ENCODE measurements at places on chromosomes 4 and X. TPM values are rescaled to one million over a fixed set of nuclear protein-coding genes. Genes with fewer than 3 reads are reported as not detected.

DNA sequence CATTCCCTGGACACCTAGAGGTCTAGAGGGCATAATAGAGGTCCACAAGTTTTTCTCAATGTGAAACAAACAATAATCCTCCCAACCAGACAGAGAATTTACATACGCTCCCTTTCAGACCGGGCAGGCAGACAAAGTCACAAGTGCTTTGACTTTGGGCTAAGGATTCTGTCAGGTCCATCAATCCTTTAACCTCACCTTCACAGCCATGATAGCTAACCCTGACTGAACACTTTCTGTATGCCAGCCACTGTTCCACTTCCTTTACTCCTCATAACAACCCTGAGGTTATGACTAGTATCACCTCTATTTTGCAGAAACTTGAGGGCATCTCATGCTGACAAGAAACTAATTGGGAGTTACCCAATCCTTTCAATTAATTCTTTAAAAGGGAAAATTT is 118.8 kb upstream of the AFF2 start:
- peaks cover 30% of the 10 kb centered on the region for H3K4me1 ChIP-seq
- peak overlapping the region; percentile 29 for H3K27ac ChIP-seq
- no peaks in the 10 kb centered on the region for H3K36me3 ChIP-seq
- no peak for DNase-seq

- no peak overlapping the region for H3K4me3 ChIP-seq
- no peak for DNase-seq
- H3K4me1 ChIP-seq, result peaks cover 5% of the 10 kb centered on the region
- H3K27me3 ChIP-seq, result no peaks in the 10 kb centered on the region
- H3K27ac ChIP-seq, result peak overlapping the region; percentile 83
- H3K36me3 ChIP-seq, result no peaks in the 10 kb centered on the region
Observed at GRCh38 chr4:6732441-6733357, 16.7 kb downstream of the BLOC1S4 start.

GRCh38 chr4:2083116-2083825 is 24.1 kb downstream of the NAT8L start:
- H3K27ac ChIP-seq, result no peak overlapping the region
- DNase-seq, result no peak
- H3K4me3 ChIP-seq, result no peak overlapping the region
- no peaks in the 10 kb centered on the region for H3K27me3 ChIP-seq

GRCh38 chr4:187606581-187606980 is 389.0 kb upstream of the ZFP42 start:
- no peak overlapping the region for H3K4me3 ChIP-seq
- DNase-seq, result no peak
- H3K27me3 ChIP-seq, result no peaks in the 10 kb centered on the region
- H3K4me1 ChIP-seq, result no peaks in the 10 kb centered on the region
- no peak overlapping the region for H3K27ac ChIP-seq

GRCh38 chrX:153634832-153635231 is 12.2 kb upstream of the DUSP9 start:
- H3K27ac ChIP-seq, result no peak overlapping the region
- H3K4me1 ChIP-seq, result no peaks in the 10 kb centered on the region
- no peaks in the 10 kb centered on the region for H3K27me3 ChIP-seq
- H3K36me3 ChIP-seq, result no peaks in the 10 kb centered on the region

NDNF gene
- 0.18 TPM for total RNA-seq

- no peaks in the 10 kb centered on the region for H3K4me1 ChIP-seq
- H3K27me3 ChIP-seq, result no peaks in the 10 kb centered on the region
- no peak overlapping the region for H3K27ac ChIP-seq
- H3K36me3 ChIP-seq, result no peaks in the 10 kb centered on the region
Observed at GRCh38 chr4:48259748-48260147, 9.9 kb downstream of the TEC start.

DNA sequence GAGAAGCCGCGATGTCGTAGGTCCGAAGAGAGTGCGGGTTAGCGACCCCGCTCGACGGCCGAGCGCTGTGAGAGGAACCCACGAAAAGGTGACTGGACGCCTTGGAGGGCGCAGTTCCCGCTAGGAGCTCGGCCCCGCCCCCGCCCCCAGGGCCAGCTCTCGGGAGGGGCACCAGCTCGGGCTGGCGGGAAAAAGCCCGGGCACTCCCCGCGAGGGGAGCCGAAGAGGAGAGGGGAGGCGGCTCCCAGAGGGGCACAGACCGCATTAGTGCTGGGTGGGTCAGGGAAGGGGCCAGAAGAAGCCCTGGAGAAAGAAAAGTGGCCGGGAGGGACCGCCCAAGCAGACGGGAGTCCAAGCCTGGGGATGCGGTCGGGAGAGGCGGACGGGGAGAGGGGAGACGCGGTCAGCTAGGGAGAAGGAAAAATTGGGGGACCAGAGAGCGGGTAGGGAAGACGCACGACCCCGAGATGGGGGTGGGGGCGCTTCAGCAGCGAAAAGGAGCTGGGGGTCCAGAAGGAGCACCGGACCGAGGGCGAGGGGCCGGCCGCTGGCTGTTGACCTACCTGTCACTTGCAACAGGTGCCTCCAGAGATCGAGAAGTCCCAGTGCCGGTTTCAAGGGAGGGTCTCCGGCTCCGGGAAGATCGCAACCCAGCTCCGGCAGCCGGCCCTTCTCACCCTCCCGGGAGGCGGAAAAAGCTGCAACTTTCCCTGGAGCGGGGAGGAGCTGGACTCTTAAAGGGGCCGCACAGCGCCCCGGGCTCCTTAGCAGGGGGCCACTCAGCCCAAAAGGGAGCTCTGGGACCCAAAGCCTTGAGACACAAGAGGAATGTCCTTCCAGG is at the start of gene SYTL4:
TSS of gene SYTL4 (minus strand) at position 681 of the 841 bp plus-strand sequence. CDS start 30,084 bp downstream, outside the sequence.
- H3K36me3 ChIP-seq, result no peaks in the 10 kb centered on the region
- DNase-seq, result no peak
- no peak within 1 kb of the TSS for H3K4me3 ChIP-seq
- H3K27ac ChIP-seq, result no peak within 1 kb of the TSS
- H3K4me1 ChIP-seq, result no peaks in the 10 kb centered on the region

NLGN4X gene
- total RNA-seq, result not detected

DNA sequence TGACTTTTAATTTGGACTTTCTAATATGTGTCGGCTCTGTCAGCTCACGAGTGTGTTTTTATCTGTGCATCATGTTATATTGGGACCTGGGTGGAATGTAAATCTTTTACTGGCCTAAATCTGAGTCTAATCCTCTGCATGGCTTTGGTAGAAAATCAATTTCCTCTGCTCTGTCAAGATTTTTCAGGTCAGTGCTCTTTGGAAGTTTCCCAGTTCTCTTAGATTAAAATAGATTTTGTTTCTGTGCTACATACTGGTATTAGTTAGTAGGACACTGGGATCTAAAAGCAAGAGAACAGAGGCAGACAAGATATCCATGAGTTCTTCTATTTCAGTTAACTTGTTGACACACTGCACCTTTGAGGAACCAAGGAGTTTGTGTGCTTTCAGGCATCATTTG is 39.7 kb downstream of the REPS2 start:
- H3K4me1 ChIP-seq, result no peaks in the 10 kb centered on the region
- H3K36me3 ChIP-seq, result no peaks in the 10 kb centered on the region
- no peak overlapping the region for H3K27ac ChIP-seq
- DNase-seq, result no peak

C1QTNF7 gene
- not detected for total RNA-seq

COX7B2 gene
- total RNA-seq, result not detected

SPP1 gene
- total RNA-seq, result 4.9 TPM

DNA sequence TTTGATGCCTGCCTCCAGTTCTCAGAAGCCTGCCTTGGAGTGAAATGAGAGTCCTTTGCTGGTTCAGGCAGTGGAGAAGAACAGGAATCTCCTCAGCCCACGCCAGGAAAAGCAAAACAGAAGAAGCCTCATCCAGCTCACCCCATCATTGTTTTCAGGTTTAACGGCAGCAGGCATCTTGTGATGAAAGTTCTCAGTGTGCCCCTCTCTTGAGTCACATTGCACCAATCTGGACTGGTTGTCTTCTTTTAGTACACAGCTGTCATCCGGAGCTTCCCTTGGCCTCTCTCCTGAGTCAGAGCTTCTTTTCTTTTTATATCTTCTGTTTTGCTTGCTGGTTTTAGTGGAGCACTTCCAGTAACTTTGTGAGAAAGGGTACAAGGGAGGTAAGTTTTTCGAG is 50.9 kb downstream of the TSPAN7 start:
- no peaks in the 10 kb centered on the region for H3K4me1 ChIP-seq
- H3K4me3 ChIP-seq, result no peak overlapping the region
- no peak for DNase-seq
- H3K27ac ChIP-seq, result no peak overlapping the region
- no peaks in the 10 kb centered on the region for H3K27me3 ChIP-seq

SLC25A5 gene
- total RNA-seq, result 674 TPM

CLDN34 gene
- not detected for total RNA-seq

PDK3 gene
- total RNA-seq, result 26.4 TPM

DNA sequence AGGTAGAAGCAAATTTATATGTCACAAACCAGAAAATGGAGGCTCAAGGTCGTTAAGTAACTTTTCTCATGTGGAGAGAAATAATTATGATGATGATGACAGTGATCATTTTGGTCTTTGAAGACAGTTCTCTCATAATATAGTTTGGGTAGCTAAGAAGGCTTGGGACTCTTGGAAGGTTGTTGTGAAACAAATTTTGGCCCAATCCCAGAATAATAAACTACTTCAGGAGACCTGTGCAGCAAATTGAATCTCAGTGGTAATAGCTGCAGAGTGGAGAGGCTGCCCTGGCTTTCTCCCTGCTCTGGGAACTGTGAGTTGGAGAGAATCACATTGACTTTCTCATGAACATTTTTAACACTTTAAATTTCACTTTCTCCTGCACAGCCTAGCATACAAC is 217.2 kb upstream of the BOD1L1 start:
- no peak overlapping the region for H3K27ac ChIP-seq
- DNase-seq, result no peak
- H3K4me1 ChIP-seq, result no peaks in the 10 kb centered on the region

- no peaks in the 10 kb centered on the region for H3K36me3 ChIP-seq
- no peak overlapping the region for H3K4me3 ChIP-seq
- DNase-seq, result no peak
- no peak overlapping the region for H3K27ac ChIP-seq
Observed at GRCh38 chrX:100797359-100797758, 22.8 kb upstream of the CSTF2 start.

SLC6A14 gene
- total RNA-seq, result not detected

GRCh38 chrX:120456973-120457372 is 12.1 kb downstream of the LAMP2 start:
- no peak overlapping the region for H3K27ac ChIP-seq
- peak overlapping the region; percentile 29 for H3K4me3 ChIP-seq
- no peaks in the 10 kb centered on the region for H3K36me3 ChIP-seq
- H3K4me1 ChIP-seq, result peaks cover 29% of the 10 kb centered on the region
- H3K27me3 ChIP-seq, result no peaks in the 10 kb centered on the region
- DNase-seq, result peak; percentile 21
